ENCODE measurements at places on chromosomes 1 and 21. TPM values are rescaled to one million over a fixed set of nuclear protein-coding genes. Genes with fewer than 3 reads are reported as not detected.
A peak's percentile ranks its signal among the peaks of the same experiment; 100 is the strongest.

KISS1 gene
- total RNA-seq: 2.8 TPM

NTRK1 gene
- 0.20 TPM for total RNA-seq

GRCh38 chr1:207918011-207918410 lies 7.1 kb upstream of the CD34 start:
- H3K36me3 ChIP-seq: no peaks in the 10 kb centered on the region
- H3K27ac ChIP-seq: no peak overlapping the region
- H3K4me3 ChIP-seq: no peak overlapping the region
- no peak for DNase-seq
- H3K4me1 ChIP-seq: no peaks in the 10 kb centered on the region
- H3K27me3 ChIP-seq: peaks cover 2% of the 10 kb centered on the region

GRCh38 chr1:98661544-98662355 lies at the start of gene SNX7:
SNX7 (plus strand) TSS chr1:98661721; CDS start chr1:98661732, 11 bp downstream.
- peaks cover 5% of the 10 kb centered on the region for H3K4me1 ChIP-seq
- peak within 1 kb of the TSS; percentile 73 for H3K27ac ChIP-seq
- H3K27me3 ChIP-seq: no peaks in the 10 kb centered on the region
- peak within 1 kb of the TSS; percentile 72 for H3K4me3 ChIP-seq
- DNase-seq: peak; percentile 86

DNA sequence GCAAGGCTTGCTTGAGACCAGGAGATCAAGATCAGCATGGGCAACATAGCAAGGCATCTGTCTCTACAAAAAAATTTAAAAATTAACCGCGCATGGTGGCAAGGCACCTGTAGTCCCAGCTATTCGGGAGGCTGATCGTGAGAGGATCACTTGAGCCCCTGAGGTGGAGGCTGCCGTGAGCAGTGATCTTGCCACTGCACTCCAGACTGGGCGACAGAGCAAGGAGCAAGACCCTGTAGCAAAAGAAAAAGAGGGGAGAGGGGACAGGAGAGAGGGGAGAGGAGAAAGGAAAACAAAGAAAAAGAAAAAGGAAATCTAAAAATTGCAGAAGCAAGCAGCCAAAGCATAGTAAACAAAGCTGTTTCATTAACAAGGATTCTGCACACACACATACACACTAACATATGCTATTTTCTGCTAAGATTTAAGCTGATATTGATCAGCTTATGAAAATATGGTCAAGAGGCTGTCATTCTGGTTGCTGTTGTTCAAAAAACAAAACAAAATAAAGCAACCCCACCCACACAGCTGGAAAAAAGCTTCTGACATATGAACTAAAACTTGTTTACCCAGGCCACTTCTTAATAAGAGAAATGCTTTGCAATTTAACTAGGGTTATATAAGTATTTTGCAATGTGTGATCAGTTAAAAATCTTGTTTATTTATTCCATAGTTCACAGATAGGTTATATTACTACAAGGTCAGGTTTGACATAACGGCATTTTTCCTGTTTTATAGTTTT lies 1.8 kb downstream of the ARNT start:
- H3K36me3 ChIP-seq: no peaks in the 10 kb centered on the region
- no peaks in the 10 kb centered on the region for H3K27me3 ChIP-seq
- no peak for DNase-seq
- H3K4me1 ChIP-seq: peaks cover 4% of the 10 kb centered on the region

- no peaks in the 10 kb centered on the region for H3K36me3 ChIP-seq
- H3K4me1 ChIP-seq: no peaks in the 10 kb centered on the region
- no peak overlapping the region for H3K27ac ChIP-seq
- no peaks in the 10 kb centered on the region for H3K27me3 ChIP-seq
- no peak overlapping the region for H3K4me3 ChIP-seq
- DNase-seq: no peak
These were observed 425.3 kb downstream of the USP25 start for GRCh38 chr21:16154951-16155635.

SLAMF6 gene
- total RNA-seq: 0.22 TPM

LAD1 gene
- 41.5 TPM for total RNA-seq

DNA sequence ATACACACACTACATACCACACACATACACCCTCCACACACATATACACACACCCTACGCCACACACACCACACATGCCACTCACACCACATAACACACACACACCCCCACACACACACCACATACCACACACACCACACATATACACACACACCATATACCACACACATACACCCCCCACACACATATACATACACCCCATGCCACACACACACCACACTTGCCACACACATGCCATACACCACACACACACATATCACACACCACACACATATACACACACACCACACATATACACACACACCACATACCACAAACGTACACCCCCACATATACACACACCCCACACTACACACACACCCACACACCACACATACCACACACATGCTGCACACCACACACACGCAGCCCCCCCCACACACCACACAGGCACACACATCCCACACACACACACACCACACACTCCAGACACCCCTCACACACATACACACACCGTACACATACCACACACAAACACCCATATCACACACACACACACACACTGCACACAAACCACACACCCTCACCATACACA lies 76.7 kb upstream of the TMPRSS2 start:
- no peak overlapping the region for H3K4me3 ChIP-seq
- H3K27ac ChIP-seq: no peak overlapping the region
- no peaks in the 10 kb centered on the region for H3K27me3 ChIP-seq
- peaks cover 14% of the 10 kb centered on the region for H3K4me1 ChIP-seq
- DNase-seq: peak; percentile 27
